LNCaP clone FGC (cell line): ENCODE measurements at places on chromosomes 3 and 15.

GRCh38 chr15:34332553-34333120, 4.9 kb downstream of the SLC12A6 start:
- no peak for DNase-seq

DNA sequence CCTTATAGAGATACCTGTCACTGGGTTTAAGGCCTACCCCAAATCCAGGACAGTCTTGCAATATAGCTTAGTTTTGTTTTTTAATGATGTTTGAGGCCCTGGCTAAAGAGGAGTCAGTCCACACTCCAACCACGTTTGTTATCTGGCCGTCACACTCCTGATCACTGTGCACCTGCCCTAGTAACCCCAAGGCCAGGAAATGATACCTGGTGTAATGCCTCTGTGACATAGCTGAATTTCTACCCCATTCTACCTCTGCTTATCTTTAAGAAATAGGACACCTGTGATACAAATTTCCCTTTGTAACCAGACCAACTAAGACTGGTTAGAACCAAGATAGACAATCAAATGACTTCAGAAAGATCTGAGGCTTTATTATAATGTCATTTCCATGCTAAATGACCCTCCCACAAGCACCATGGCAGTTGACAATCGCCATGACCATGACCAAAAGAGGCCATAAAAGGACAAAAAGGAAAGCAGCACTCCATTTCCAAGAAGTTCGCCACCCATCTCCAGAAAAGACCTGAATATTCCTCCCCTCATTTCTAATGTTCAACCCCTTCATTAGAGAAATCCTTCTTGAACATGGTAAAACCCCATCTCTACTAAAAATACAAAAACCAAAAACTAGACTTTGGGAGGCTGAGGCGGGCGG, 4.8 kb upstream of the RTP3 start:
- DNase-seq: no peak

GRCh38 chr3:11367143-11367693, 95.0 kb downstream of the ATG7 start:
- peak; percentile 65 for DNase-seq

DNA sequence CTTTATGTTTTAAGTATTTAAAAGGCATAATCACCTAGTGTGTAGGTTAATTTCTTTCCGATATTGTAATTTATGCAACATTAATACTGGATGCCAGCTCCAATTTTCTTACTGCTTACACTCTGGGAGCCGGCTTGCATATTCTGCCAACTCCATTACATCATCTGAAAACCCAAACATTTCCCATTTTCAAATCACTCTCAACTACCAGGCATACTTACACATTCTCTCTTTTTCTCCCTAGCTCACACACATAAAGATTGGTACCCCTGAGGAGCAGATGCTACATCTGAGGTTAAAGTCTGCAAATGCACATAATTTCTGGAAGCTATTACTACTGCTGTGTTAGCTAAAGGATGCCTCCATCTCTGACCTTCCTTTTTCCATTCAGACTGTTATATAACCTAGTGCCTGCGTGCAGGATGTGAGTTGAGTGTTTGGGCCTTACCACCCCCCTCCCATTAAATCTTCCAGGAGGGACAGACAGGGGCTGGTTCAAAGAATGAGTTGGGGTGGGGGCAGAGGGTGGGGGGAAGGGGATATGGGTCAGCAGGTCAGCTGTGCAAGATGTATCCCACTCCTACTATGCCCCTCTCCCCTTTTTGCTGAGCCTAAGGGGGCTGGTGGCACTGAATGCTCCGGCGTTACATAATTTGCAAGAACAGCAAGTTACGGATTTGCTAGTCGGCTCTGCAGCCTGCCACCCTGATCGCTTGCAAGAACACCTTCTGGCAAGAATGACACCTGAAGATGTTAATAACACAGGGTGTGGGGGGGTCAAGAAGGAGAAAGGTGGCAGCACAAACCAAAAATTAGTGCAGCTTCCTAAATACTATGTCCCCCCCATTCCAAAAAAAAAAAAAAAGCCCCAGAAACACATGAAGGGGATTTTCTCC, 2.5 kb downstream of the RORA start:
- DNase-seq: no peak

GRCh38 chr3:114904633-114905032, 242.5 kb downstream of the ZBTB20 start:
- DNase-seq: no peak

DNA sequence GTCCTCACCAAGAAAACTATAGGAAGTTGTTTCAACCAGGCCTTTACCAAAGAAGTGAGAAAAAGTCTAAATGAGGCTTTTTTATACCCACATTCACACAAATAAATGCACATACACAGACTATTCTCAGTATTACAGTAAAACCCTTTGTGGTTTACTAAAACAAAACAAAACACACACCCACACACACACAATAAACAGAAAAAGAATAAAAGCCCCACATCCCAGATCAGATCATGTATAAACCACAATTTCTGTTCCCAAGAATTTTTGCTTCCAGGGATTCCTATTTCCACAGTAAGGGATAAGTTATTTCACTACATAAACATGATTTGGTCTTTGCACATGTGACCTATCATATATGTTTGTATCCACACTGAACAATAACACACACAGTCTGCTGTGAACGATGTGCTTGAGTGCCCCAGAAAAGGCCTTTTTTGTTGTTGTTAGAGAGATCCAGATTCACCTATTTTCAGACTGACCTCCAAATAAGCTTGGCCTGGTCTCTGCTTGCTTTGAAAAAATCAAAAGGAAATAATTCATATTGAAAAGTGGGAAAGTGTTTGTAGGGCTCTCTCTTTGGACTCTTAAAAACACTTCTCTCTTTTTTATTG, 283.4 kb upstream of the ATP11B start:
- no peak for DNase-seq

DNA sequence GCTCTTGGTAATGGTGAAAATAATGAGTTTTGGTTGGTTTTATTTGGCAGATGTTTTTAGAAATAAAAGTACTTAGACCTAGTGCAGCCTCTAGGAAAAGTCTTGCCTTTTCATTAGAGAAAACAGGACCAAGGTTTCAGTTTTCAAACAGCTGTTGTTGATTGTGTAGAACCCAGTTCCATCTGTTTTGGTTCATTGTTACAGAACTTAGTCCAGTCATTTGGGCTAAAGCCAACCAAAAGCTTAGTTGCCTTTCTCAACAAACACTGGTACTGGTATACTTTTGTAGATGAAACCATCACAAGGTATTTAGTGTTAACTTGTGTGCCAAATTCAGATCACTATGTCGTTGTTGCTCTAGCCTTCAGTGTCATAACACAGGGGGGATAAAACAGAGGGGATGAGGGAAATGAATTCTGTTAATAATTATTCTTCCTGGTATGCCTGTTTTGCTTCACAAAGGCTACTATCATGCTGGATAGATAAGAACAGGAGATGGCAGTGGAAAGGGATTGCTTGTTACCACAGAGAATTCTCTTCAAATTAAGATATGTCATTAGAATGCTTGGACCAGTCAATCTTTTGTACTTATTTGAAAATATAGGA, 12.6 kb upstream of the APH1B start:
- DNase-seq: no peak

- DNase-seq: no peak
Measured at GRCh38 chr3:21049334-21050062, 701.5 kb downstream of the ZNF385D start.

- no peak for DNase-seq
Measured at GRCh38 chr3:53195602-53196574, 34.9 kb downstream of the PRKCD start.

GRCh38 chr3:102471001-102471400, 36.2 kb downstream of the ZPLD1 start:
- DNase-seq: no peak

DNA sequence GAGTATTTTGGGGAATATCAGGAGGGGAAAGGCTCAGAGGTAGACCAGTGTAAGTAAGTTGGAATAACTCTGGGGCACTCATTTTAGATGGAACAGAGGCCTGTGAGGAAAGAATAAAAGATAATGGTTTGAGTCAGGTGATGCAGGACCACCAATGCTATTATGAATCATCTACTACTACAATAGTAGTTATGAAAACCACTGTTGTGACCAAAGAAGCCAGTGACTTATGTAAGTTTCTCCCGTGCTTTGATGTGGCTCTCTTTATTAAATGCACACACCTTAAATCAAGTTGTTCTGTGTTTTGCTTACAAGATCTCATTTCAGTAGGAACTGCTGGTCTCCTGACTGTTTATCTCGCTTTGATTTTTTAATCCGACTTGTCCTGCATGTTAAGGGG, 13.1 kb upstream of the GUCA1C start:
- DNase-seq: no peak

DNA sequence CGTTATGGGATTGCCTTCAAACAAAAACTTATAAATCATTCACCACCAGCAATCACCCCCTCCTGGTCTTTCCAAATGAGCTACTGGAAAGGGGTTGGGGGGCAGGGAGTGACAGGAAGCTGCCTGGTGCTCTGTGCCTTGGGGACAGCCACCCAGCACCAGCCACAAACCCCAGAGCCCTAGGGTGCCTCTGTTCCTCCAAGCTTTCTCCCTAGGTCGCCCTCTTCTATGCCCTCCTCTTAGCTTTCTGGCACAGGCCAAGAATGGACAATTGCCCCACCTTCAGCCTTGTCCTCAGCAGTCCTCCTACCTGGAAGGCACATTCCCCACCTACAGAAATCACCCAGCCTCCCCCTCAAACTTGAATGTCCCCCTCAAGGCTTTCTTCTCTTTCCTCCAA, 3.3 kb downstream of the OXTR start:
- DNase-seq: no peak

GRCh38 chr15:26311710-26312236, 448.6 kb upstream of the ATP10A start:
- no peak for DNase-seq

- no peak for DNase-seq
Measured at GRCh38 chr3:111269777-111270176, 198.2 kb downstream of the NECTIN3 start.

DNA sequence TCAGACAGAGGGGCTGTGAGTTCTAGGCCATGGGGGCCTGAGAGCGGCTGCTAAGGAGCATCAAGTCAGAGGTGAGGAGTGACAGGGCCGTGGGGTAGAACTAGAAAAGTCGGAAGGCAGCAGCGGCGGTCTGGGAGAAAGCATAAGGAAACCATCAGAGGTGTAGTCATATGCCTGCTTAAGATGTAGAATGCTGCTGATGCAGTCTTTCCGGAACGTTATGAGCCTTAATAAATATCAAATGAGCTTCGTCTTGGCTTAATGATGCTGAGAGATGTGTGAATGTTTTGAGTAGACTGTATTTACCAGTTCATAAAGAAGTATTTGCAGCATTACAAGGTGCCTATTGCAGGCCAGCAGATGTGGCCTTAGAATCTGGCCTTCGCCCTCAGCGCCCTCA, 15.2 kb downstream of the ATG7 start:
- DNase-seq: no peak

GRCh38 chr3:47193871-47194859, 30.3 kb upstream of the SETD2 start:
- DNase-seq: no peak

DNA sequence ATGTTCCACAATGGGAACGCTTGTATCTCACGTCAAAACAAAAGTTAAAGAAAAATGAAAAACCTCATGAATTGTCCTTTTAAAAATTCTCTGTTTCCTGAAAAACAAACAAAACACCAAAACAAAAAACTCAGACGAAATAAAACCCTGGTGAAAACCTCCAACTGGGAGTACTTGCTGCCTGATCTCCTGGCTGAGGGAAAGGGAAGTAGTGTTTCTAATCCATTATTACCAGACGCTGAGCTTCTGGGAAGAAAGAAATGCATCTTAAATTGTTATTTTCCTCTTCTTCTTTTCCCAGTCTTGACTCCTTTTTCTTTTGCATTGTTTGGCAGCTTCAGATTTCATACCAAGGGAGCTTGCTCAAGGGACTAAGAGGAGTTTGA, 243.2 kb upstream of the RGMA start:
- no peak for DNase-seq

- DNase-seq: no peak
Measured at GRCh38 chr15:94205366-94205765, 26.0 kb upstream of the MCTP2 start.

GRCh38 chr15:39427705-39428104, 153.2 kb upstream of the THBS1 start:
- no peak for DNase-seq

DNA sequence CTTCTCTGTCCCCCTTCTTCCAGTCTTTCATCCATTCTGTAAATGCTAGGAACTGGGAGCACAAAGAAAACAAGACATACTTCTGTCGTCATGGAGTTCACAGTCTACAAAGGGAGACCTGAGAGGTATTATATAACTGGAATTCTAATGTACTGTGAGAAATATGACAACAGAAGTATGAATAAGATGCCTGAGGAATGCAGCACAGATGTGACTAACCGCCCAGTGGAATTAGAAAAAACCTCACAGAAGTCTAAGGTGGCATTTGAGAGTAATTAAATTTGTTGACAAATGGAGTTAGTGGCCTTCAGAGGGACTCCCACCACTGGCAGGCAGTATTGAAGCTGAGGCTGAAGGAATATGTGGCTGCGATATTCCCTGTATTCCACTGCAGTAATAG, 168.5 kb upstream of the FAM3D start:
- no peak for DNase-seq

GRCh38 chr15:26891448-26892181, 24.8 kb downstream of the GABRA5 start:
- DNase-seq: peak; percentile 42

DNA sequence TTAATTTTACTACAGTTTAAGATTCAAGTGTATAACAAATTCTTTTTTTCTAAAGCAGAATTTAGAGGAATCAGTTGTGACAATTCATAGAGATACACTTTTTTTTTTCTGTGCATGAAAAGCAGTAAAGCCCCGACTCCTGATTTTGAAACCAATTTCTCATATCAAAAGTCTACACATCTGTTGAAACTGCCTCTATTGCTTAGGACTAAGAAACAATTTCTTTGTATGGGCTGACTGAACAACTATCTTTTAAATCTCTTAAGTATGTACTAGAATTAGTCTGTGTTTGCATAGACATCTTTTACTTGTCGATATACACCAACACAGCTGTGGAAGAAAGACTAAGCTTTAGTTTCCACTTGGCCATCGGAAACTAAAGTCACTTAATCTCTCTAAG, 127.6 kb downstream of the MEIS2 start:
- DNase-seq: no peak

- no peak for DNase-seq
Measured at GRCh38 chr3:13236557-13237173, 163.4 kb upstream of the IQSEC1 start.

GRCh38 chr15:70584838-70585706, 178.3 kb downstream of the UACA start:
- DNase-seq: no peak

- no peak for DNase-seq
Measured at GRCh38 chr3:145176907-145177306, 984.1 kb downstream of the PLOD2 start.

DNA sequence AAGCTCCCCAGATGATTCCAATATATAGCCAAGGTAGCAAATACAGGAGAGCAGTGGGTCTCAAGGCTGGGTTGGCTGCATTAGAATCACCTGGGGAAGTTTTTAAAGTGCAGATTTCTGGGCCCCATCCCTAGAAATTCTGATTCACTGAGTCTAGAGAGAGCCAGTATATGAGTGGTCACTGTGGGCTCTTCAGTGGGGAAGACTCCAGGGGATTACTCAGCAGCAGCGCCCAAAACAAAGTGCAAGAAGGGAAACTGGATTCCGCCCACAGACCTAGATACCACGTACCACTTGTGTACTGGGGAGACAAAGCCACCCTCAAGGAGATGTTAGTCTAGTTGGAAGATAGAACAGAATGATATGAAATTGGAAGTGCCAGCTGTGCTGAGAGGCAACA, 40.0 kb downstream of the NME9 start:
- no peak for DNase-seq

- peak; percentile 98 for DNase-seq
Measured at GRCh38 chr15:74642734-74643664, 27.4 kb downstream of the CLK3 start.
